ENCODE measurements at places on chromosomes 11 and 22.

- no peak for DNase-seq
Observed at GRCh38 chr11:35077709-35078469, 61.1 kb upstream of the CD44 start.

DNA sequence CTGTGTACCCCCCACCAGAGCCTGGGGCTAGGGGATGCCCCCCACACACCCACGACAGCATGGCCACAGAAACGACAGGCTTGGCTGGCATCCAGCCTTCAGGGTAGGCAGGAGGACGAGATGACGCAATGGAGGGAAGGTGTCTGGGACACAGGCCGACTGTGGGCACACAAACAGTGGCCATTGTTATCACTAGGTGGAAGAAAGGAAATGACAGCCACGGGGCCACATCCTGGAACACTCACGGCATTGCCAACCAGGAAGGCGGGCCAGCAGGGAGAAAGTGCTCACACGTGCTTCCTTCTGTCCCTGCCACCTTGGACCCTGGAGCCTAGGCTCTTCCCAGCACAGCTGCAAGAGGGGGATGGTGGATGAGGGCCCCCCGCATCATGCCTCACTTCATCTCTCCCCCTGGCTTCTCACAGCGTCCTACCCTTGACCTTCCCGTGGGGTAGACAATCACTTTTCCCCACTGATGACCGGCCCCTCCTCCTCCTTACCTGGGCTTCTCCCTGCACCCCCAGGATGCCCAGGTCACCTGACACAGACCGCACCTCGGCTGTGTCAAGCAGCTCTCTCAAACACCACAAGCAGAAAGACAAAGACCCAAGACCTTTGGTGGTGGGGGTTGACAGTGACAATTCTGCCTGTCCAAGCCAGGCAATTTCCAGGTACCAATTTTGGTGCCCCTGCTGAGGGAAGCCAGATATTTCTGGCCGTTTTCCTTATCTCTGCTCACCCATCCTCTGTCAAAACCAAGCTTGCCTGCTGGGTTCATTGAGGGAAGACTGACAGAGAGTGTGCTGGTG is 8.6 kb downstream of the PLA2G6 start:
- no peak for DNase-seq

DNA sequence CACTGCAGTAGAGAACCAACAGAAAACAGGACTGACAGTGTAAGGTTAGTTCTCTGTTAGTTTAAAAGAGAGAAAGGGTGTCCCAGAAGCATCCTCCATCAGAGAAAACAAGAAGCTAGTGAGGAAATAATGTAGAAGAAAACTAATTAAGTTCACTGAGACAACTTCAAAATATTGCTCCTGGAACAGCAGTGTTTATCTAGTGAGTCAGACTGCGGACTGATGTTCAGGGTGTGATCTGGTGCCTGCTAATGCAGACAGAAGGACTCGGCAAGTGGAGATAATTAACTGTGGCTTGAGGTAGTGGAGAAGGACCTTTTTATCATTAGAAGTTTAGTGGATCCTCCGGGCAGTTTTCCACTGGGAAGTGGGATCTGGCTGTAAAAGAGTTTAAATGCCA is 55.4 kb downstream of the CDON start:
- DNase-seq: no peak

- DNase-seq: no peak
Observed at GRCh38 chr11:46285173-46285572, 7.7 kb downstream of the CREB3L1 start.

DNA sequence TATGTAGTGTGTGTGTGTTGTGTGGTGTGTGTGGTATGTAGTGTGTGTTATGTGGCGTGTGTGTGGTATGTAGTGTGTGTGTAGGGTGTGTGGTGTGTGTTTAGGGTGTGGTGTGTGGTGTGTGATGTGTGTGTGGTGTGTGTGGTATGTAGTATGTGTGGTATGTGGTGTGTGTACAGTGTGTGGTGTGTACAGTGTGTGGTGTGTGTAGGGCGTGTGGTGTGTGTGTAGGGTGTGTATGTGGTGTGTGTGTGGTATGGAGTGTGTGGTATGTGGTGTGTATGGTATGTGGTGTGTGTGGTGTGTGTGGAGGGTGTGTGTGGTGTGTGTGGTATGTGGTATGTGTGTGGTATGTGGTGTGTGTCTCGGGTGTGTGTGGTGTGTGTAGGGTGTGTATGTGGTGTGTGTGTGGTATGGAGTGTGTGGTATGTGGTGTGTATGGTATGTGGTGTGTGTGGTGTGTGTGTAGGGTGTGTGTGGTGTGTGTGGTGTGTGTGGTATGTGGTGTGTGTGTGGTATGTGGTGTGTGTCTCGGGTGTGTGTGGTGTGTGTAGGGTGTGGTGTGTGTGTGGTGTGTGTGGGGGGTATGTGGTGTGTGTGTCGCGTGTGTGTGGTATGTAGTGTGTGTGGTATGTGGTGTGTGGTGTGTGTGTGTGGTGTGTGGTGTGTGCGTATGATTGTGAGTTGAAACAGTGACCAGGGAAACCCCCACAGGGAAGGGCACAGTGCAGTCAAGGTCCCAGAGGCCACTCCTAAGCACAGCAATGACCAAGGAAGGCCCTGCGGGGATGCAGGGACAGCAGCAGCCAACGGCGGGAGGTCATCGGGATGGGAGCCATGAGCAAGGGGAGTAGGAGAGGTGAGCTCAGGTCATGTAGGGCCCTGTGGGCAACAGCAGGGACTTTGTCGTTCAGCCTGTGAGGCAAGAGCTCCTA is 2.9 kb upstream of the PPP6R2 start:
- no peak for DNase-seq

DNA sequence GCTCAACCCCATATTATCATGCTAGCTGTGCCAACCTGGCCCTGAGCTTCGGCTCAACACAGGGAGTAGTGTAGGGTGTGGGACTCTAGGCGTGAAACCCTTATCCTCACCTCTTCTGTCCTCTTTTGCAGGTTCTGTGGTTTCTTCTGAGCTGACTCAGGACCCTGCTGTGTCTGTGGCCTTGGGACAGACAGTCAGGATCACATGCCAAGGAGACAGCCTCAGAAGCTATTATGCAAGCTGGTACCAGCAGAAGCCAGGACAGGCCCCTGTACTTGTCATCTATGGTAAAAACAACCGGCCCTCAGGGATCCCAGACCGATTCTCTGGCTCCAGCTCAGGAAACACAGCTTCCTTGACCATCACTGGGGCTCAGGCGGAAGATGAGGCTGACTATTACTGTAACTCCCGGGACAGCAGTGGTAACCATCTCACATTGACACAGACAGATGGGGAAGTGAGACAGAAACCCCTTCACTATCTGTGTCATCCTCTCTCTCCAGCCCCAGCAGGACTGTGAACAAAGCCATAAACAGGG is 76.4 kb downstream of the GGTLC2 start:
- DNase-seq: no peak

DNA sequence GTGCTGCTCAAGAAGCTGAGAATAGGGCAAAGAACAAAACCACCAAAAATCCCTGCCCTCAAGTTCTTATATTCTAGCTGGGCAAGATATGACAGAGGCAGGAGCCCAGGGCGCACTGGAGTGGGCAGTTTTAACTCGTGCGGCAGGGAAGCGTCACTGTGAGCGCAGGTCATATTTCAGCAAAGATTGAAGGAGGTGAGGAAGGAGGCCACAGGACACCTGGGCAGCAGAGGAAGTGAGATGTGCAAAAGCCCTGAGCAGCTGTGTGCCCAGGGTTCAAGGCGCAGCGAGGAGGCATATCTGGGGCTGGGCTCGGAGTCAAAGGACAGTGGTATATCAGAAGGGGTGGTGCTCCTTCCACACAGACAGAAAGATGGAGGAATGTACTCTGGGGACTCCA is 13.5 kb downstream of the KCNC1 start:
- no peak for DNase-seq

- DNase-seq: no peak
Observed at GRCh38 chr22:44446483-44446882, 51.5 kb downstream of the RTL6 start.

DNA sequence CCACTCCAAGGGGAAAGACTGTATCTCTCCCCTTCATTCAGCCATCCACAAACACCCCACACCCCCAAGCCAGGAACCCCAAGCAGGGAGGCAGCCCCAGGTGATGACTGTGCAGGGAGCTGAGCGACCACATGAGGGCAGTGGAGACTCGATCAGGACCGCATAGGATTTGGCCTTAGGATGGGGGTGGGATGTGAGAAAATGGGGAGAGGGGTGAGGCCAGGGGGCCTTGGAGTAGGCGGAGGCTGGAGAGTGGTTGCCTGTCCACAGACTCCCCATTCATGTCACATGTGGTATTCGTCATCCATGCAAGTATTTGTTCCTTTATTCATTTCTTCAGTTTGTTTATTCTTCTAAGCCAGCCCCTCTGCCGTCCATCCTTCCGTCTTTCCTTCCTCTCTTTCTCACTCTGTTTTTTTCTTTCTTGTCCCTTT is 2.7 kb upstream of the RHOD start:
- peak; percentile 32 for DNase-seq

- no peak for DNase-seq
Observed at GRCh38 chr11:74678041-74678440, 53.2 kb downstream of the CHRDL2 start.

DNA sequence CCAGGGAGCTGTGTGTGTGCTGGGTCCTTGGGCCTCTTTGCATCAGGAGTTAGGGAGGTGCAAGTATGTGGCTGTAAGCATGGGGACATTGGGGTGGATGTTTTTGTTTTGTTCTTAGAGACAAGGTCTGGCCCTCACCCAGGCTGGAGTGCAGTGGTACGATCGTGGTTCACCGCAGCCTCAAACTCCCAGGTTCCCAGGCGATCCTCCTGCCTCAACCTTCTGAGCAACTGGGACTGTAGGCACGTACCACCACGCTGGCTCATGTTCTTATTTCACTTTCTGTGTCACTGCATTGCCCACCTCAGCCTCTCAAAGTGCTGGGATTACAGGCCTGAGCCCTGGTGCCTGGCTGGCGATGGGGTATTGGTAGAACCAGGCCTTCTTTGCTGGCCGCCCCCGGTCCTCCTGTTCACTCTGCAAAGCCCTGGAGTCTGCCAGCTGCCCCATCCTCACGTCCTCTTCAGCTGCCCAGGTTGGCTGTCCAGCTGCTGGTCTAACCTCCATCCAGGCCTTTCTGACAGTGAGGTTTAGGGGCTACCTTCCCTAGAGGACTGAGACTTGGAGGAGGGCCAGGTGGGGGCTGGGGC is 851 bp upstream of the GRAMD4 start:
- DNase-seq: no peak

DNA sequence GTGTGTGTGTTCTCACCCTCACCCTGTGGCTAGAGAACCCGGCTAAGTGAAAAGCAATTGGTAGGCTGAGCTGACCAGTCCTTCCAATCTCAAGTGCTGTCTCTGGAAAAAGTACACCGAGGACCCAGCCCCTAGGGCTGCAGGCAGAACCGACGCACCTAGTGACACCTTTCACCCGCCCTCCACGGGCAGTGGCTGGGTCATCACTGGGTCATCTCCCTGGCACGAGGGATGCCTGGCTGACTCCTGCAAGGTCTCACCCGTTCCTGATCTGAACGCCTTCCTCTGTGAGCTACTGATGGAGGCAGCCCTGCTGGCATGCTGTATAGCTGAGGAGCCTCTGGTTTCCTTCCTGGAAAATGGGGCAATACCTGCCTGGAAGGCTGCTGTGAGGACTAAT is 311.5 kb downstream of the NTM start:
- no peak for DNase-seq

DNA sequence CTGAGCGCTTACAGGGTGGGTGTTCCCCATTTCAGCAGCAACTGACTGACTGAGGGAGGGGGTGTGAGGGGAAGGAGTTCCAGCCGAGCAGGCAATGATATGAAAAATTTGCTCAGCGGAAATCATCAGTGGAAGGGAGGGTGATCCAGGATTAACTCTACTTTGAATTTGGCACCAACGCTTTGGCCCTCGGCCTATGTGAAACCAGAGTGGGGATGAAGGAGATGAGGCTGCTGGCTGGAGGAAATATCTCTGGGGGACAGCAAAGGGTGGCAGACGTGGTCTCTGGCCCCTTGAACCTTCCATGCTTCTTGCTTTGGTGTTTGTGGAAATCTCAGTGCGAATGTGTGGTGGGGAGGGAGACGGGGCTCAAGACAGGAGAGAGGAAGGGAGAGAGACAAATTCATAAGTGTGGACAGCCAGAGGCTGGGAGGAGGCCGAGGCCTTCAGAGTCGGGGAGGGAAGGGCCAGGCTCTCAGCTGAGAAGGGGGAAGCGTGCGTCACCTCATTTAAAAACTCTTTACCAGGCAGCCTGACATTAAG is 83.6 kb downstream of the FDX1 start:
- no peak for DNase-seq

DNA sequence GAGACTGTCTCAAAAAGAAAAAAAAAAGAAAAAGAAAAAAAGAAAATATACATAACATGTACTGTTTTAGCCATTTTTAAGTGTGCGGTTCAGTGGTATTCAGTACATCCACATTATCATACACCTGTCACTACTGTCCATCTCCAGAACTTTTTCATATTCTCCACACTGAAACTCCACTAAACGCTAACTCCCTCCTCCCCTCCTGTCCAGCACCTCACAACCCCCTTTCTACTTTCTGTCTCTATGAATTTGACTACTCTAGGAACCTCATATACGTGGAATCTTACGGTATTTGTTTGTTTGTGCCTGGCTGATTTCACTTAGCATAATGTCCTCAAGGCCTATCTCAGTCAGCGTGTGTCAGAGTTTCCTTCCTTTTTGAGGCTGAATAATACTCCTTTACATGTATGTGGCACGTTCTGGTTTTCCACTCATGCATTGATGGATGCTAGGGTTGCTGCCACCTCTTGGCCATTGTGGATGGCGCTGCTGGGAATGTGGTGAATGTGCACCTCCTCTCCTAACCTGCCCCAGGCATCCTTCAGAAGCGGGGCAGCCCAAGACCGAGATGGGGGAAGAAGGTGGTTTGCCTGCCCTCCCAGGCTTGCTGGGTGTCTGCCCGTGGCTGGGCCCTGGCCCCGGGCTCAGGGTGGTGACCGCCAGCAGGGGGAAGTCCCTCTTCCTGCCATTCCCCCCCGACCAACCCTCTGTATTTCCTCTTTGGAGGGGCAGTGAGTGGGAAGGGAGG is 60.5 kb downstream of the BCR start:
- DNase-seq: no peak

DNA sequence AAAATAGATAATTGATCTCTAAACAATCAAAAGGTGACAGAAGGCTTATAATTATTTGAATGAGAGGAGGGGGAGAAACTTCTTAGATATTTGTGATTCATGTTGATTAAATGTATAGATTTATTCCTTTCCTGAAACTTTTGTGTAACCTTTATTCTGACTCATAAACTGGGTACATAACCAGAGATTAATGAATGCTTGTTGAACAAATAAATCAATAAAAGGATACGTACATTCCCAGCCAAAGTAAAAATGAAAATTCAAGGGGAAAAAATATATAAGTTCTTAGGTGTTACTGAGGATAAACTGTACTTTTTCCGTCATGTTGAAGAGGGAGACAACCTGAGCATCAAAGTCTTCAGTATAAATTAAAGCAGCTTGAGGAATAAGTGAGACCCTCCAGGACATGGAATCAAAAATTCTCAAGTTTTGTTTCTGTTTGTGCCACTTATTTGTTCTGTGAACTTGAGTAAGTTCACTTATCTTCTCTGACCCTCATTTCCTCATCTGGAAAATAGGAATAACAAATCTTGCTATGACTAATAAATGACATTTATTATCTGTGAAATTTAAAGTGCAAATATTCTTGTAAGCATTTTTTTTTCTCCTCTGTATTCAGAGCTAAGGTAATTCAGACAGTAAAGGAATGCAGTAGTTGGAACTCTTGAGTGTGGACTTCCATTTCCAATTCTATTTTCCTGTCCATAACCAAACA is 195.4 kb downstream of the METTL15 start:
- DNase-seq: no peak

- no peak for DNase-seq
Observed at GRCh38 chr11:107183953-107184352, 165.7 kb upstream of the GUCY1A2 start.
